Effector memory CD8-positive, alpha-beta T cell (primary cell): ENCODE measurements at places on chromosomes 16 and 17.

GRCh38 chr16:62700426-62701294, 664.4 kb upstream of the CDH8 start:
- no peak for DNase-seq

GRCh38 chr16:31213877-31214707, at the start of gene TRIM72:
TRIM72 (plus strand) TSS chr16:31214119; CDS start chr16:31214739, 620 bp downstream.
- DNase-seq = no peak

DNA sequence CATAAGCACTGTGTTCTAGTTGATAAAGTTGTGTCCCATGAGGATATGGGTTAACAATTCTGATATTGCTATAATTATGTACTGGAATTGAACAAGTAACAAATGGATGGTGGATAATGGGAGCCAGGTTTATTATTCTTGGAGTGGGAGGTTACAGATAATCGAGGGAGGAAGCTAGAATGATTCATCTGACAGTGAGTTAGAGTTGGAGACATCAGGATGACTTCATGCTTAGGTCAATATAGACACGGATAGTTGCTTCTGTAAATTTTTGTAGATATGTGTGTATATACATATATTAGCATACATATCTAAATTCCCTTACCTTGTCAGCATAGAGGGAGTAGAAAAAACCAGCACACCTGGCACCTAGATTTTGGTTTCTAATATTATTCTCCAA, 293.4 kb downstream of the SHISA9 start:
- DNase-seq = no peak

- peak; percentile 55 for DNase-seq
Observed at GRCh38 chr16:29662729-29663015, 375 bp upstream of the SPN start.

DNA sequence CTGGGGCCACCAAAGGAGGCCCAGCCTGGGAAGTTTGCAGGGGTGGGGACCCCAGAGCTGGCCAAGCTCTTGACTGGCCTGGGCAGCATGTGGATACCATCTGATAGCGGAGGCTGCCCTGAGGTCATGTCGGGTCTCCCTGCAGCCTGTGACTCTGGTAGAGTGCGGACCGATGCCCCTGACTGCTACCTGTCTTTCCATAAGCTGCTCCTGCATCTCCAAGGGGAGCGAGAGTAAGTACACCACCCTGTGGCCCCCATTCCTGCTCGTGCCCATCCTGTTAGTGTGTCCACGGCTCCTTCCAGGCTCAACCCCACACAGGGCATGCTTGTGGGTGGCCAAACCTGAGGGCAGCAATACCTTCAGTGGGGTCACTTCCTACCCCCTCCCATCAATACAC, 8.0 kb downstream of the CETP start:
- no peak for DNase-seq

DNA sequence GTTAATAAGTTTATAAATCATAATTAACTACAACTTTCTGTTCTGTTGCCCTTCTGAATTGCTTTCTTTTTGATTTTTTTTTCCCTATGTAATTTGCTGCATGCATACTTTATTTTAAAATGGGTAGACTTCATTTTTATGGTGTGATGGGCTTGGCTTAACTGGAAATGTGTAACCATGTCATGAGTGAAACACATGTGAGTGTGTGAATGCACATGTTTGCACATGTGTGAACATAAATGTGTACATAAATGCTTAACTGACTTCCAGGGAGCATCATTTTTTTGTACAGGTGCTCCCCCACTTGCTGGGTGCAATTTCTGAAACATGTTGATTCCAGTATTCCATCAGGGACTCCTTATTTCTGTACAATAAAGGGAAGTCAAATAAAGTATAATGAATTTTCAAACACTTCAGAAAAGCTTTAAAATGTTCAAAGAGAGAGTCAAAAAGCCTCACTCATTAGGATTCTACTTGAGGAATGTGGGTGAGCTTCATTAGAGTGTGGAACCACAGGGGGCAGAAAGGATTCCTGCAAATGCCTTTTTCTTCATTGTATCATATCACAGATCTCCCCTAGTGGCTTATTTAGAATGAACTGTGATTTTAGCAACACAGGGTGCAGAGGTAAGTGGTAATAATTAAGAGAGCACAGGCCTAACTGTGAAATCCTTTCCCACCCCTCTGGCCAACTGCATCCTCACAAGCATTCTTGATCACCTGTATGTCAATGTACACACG, 31.7 kb upstream of the CDH11 start:
- DNase-seq = no peak

- no peak for DNase-seq
Observed at GRCh38 chr17:27319541-27320221, 25.8 kb downstream of the WSB1 start.

- no peak for DNase-seq
Observed at GRCh38 chr17:32546031-32546444, 59.2 kb downstream of the CDK5R1 start.

GRCh38 chr17:58968426-58969061, 138.1 kb downstream of the TRIM37 start:
- DNase-seq = peak; percentile 11
